Left ventricle myocardium superior (tissue), 1 donor: ENCODE measurements at places on chromosomes 7 and 10. TPM values are rescaled to one million over a fixed set of nuclear protein-coding genes. Genes with fewer than 3 reads are reported as not detected.

- no peak for DNase-seq
Observed at GRCh38 chr10:67818323-67818722, 19.7 kb downstream of the DNAJC12 start.

GRCh38 chr7:140033036-140033435 is 29.7 kb downstream of the PARP12 start:
- no peak for DNase-seq

- no peak for DNase-seq
Observed at GRCh38 chr7:101784292-101785127, 32.9 kb upstream of the CUX1 start.

DNA sequence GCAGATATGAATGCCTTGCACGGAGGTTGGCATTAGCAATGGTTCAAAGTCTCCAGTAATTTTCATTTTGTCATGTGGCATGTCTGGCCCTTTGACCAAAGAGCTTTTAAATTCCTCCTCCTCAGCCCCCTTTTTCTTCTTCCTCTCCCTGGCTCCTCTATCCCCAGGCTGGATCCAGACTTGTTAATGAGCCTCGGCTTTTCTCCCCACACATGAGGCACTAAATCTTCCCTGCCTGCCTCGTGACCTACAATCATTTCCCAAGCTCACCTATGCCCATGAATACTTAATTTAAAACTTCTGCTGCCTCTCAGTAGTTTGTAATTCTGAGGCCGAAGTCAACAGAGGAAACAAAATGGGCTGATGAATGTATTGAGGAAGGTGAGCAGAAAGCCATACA is 23.3 kb upstream of the LRRC4 start:
- DNase-seq = no peak

DNA sequence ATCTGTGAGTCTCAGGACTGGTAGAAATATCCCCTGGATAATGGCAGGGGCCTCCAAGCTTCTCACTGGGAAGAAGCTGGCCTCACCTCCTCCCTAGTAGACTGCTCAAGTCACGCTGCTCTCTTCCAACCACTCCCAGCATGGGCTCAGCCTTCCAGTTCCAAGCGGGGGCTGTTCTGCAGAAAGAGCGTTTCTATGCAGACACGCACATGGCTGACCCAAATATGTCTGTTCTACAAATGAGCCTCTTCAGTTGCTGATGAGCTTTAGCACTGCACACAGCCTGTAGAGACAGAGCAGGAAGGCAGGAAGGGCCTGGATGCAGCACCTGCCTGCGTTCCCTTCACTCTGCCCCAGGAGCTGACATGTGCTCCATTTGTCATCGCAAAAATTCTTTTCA is 523.9 kb upstream of the MGMT start:
- DNase-seq = no peak

IFIT1B gene
- not detected for total RNA-seq

HOXA2 gene
- 0.12 TPM for total RNA-seq
